Stimulated activated CD4-positive, alpha-beta T cell treated with anti-CD3 and anti-CD28 coated beads, Interleukin-4, amount 100 ng/mL, for 24 hours (primary cell): ENCODE measurements at places on chromosomes 12 and 14.

DNA sequence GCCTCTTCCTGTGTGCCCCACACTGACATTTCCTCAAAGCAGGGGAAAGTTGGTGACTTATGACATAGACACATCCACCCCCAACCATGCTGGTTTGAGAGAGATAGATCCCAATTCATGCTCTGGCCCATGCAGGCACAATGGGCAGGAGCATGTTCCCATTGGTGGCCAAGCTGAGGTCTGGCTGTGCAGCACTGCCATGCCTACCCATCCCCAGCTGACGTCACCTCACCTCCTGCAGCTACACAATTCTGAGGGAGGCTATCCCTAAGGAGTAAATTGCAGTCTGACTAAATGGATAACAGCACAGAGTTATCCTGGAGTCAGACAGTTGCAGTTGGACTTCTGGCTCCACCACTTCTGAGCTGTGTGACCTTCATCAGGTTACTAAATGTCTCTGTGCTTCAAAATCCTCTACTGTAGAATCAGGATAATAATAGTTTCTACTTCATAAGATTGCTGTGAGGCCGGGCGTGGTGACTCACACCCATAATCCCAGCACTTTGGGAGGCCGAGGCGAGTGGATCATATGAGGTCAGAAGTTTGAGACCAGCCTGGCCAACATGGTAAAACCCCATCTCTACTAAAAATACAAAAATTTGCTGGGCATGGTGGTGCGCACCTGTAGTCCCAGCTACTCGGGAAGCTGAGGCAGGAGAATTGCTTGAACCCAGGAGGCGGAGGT is 323.9 kb downstream of the BCL11B start:
- DNase-seq: no peak

DNA sequence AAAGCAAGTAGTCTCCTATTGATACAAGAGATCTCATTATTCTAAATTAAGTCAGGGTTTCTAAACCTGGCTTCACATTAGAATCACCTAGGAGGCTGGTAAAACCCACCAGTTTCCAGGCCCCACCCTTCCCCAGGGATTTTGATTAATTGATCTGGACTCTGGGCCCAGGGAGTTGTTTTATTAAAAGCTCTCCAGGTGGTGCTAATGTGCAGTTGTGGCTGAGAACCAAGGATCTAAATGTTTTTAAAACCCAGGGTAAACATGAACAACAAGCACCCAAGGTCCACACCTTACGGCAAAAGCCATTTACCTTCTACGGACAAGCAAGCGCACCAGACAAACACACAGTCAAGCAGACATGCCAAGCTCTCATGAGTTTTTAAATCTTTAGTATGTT is 73.9 kb downstream of the SLC2A13 start:
- DNase-seq: no peak

DNA sequence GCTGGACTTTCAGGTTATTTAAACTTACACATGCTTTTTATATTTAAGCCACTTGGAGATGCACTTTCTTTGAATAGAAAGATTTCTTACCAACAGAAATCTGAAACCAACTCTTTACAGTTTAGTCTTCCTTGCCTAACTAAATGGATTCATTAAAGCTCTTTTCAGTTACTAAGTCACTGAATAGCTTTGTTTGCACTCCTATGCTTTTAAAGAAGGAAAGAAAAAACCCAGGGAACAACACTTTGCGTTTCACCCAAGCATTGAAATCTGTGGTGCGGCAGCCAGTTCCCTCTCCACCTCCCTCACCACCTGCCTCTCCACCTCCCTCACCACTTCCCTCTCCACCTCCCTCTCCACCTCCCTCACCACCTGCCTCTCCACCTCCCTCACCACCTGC is 70.3 kb downstream of the RIMBP2 start:
- no peak for DNase-seq

DNA sequence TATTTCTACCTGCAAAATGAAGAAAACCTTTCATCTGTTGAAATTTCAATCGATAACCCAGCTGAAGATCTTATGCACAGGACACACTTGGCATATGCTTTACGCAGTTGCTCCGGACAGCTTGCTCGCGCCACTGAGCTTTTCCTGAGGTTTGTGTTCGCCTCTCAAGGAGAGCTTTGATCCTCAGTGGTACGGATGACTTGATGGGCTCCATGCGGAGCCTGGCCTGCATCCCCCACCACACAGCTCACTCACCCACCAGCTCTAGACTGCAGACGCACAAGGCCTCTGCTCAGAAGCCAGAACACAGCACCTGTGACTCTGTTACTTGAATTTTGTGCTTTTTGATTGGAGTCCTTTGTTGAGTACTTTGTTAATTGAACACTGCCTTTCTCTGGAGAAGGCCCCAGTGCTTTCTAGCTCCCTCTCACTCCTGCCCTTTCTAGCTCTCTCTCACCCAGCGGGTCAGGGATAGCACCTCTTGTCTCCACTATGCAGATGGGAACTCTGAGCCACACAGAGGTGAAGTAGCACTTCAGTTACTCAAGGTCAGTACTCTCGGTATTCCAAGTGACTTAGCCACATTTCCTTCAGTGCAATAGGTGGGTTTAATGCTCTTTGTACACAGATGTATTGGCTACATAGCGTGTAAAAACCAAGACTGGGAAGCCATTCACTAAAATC is 52.1 kb downstream of the TBC1D30 start:
- no peak for DNase-seq

- peak; percentile 35 for DNase-seq
Observed at GRCh38 chr12:56040151-56040550, 1.6 kb upstream of the RPS26 start.

GRCh38 chr12:31507966-31508365 is 83.0 kb downstream of the DENND5B start:
- no peak for DNase-seq

GRCh38 chr14:38137005-38137404 is 70.7 kb upstream of the SSTR1 start:
- no peak for DNase-seq

DNA sequence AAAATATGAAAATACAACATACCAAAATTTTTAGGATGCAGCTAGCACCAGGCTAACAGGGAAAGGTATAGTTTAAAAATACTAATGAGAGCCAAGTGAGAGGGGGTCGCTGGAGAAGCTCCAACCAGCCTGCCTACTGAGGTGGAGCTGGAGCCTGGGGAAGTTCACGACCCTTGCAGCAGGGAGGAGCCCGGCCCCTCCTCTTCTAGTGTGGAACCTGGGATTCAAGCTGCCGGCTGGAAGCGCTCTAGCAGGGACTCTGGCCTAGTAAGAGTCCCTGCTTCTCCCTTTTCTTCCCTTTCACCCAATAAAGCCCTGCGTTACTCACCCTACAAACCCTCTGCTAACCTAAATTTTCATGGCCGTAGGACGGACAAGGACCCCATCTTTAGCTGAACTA is 5.0 kb upstream of the KCNK13 start:
- DNase-seq: no peak

DNA sequence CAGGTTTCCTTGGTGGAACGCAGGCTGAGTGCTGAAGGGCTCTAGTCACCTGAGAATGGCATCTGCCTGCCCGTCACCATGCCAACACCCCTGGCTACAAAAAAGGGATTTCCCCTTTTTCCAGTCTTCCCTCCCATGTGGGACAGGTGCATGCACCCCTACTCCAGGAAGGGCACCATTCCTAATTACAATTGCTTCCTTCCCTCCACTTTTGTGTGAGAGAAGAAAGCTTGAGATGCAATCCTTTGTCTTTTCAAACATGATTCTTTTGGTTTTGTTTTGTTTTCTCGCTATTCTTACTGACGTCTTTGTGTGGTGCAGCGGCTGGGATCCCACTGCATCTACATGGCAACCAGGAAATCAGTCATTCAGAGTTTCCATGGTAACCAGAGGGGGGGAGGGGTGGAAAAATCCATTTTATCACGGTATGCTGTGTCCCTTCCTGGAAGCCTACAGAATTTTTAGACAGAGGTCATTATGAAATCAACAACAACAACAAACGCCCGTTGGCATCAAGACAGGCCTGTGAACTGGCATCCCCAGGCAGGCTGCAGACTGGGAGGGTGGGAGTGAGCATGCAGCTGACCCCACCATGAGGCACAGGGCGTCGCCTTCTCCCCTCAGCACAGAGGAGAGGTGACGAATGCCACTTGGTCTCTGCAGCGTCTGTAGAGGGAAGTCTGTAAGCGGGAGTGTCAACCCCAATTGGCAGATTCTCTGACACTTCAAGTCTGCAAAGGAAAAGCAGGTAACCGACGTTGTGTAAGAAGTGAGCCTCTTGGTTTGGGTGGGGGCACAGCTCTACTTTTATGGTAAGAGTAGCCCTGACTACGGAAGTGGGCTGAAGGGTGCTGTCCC is 13.6 kb upstream of the GNG2 start:
- peak; percentile 89 for DNase-seq

DNA sequence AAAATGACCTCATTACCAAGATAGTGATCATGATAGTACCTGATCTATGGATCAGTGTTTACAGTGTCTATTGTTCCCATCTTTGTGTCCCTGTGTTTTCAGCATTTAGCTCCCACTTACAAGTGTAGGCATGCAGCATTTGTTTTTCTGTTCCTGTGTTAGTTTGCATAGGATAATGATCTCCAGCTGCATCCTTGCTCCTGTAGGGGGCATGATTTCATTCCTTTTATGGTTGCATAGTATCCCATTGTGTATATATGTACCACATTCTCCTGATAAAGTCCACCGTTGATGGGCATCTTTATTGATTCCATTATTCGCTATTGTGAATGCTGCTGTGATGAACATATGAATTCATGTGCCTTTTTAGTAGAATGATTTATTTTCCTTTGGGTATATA is 215.4 kb upstream of the NAV3 start:
- DNase-seq: no peak

GRCh38 chr12:26523708-26524150 is 309.3 kb downstream of the ITPR2 start:
- DNase-seq: no peak

GRCh38 chr14:105746124-105746514 is 219.7 kb downstream of the TMEM121 start:
- DNase-seq: no peak
